ENCODE measurements at places on chromosomes 12 and 14. TPM values are rescaled to one million over a fixed set of nuclear protein-coding genes. Genes with fewer than 3 reads are reported as not detected.

C12orf56 gene
- polyA plus RNA-seq, result not detected

RIN3 gene
- polyA plus RNA-seq, result 4.3 TPM

LALBA gene
- not detected for polyA plus RNA-seq

SLC5A8 gene
- polyA plus RNA-seq, result not detected

TSPAN31 gene
- 25.7 TPM for polyA plus RNA-seq
